Naive thymus-derived CD8-positive, alpha-beta T cell (primary cell): ENCODE measurements at places on chromosomes 4 and X. TPM values are rescaled to one million over a fixed set of nuclear protein-coding genes. Genes with fewer than 3 reads are reported as not detected.

The SSX4 gene
- polyA plus RNA-seq, result not detected

- no peak within 1 kb of the TSS for H3K27ac ChIP-seq
- H3K36me3 ChIP-seq, result no peaks in the 10 kb centered on the region
- DNase-seq, result no peak
- peak within 1 kb of the TSS; percentile 77 for H3K4me3 ChIP-seq
- peaks cover 8% of the 10 kb centered on the region for H3K4me1 ChIP-seq
- H3K27me3 ChIP-seq, result peaks cover 27% of the 10 kb centered on the region
Measured at GRCh38 chr4:76420762-76421581, at the start of gene CCDC158. Gene CCDC158 (minus strand): TSS chr4:76421141. CDS start chr4:76403207, 17,934 bp downstream.

GRCh38 chr4:2417226-2417764 is 1.1 kb downstream of the ZFYVE28 start:
- no peaks in the 10 kb centered on the region for H3K36me3 ChIP-seq
- peak overlapping the region; percentile 89 for H3K4me3 ChIP-seq
- peak overlapping the region; percentile 64 for H3K27ac ChIP-seq
- DNase-seq, result no peak
- peaks cover 24% of the 10 kb centered on the region for H3K27me3 ChIP-seq

GRCh38 chr4:152448854-152449253 is 87.0 kb downstream of the FBXW7 start:
- H3K36me3 ChIP-seq, result peaks cover 22% of the 10 kb centered on the region
- H3K4me3 ChIP-seq, result no peak overlapping the region
- DNase-seq, result no peak
- peaks cover 23% of the 10 kb centered on the region for H3K4me1 ChIP-seq
- H3K27me3 ChIP-seq, result no peaks in the 10 kb centered on the region
- no peak overlapping the region for H3K27ac ChIP-seq

- DNase-seq, result no peak
- H3K36me3 ChIP-seq, result no peaks in the 10 kb centered on the region
- H3K27me3 ChIP-seq, result no peaks in the 10 kb centered on the region
- H3K4me3 ChIP-seq, result no peak overlapping the region
- no peak overlapping the region for H3K27ac ChIP-seq
Measured at GRCh38 chr4:114025176-114025777, 45.8 kb upstream of the ARSJ start.

GRCh38 chrX:21926527-21927278 is 13.8 kb upstream of the SMS start:
- H3K4me1 ChIP-seq, result peaks cover 6% of the 10 kb centered on the region
- H3K27ac ChIP-seq, result no peak overlapping the region
- no peaks in the 10 kb centered on the region for H3K27me3 ChIP-seq
- no peaks in the 10 kb centered on the region for H3K36me3 ChIP-seq

DNA sequence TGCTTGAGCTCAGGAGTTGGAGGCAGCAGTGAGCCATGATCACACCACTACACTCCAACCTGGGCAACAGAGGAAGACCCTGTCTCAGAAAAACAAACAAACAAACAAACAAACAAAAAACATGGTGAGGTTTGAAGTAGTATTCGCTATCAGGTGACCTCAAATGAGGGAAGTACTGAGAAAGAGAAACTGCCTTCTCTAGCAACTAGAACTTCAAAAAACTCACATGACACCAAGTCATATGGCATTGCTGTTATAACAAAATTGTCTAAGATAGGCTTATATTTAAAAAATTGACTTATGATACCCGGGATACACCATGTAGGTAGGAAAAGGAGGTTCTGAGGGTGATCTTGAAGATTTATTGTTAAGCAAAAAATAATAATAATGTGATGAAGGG is 10.3 kb downstream of the MPP1 start:
- H3K4me1 ChIP-seq, result peaks cover 28% of the 10 kb centered on the region
- H3K27me3 ChIP-seq, result no peaks in the 10 kb centered on the region
- no peak for DNase-seq
- H3K27ac ChIP-seq, result no peak overlapping the region
